ENCODE measurements at places on chromosomes 1 and 21.
A peak's percentile ranks its signal among the peaks of the same experiment; 100 is the strongest.

- DNase-seq = no peak
Observed at GRCh38 chr1:93625582-93626327, 55.9 kb downstream of the BCAR3 start.

GRCh38 chr1:42784946-42785693, at the start of gene TMEM269:
TMEM269 (plus strand) TSS chr1:42784991; CDS start chr1:42789894, 4,903 bp downstream.
- peak; percentile 69 for DNase-seq

DNA sequence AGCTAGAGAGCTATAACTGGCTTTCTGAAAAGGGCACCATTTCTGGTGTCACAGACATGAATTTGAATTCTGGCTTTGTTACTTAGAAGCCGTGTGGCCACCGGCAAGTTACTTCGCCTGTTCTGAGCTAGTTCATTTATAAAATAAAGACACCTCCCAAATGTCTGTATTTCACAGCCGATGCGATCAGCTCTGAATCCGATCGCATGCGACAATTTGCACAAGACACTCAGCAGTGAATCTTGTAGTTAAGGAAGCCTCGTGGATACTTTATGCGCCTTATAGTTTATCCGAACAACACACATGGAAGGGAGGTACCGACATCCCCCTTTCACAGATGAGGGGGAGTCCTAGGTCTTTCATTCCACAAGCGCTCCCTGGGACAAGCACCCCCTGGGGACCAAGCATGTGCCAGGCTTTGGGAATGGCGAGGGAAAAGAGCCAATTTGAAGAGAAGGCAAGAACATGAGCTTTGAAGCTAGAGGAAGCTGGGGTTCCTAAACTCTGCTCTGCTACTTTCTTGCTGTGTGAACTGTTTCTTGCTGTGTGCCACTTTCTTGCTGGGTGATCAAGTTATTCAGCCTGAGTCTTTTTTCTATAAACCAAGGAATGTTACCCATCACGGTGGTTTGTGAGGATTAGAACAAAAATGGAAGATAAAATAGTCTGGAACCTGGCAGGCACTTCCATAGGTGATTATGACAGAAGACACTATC, 3.9 kb downstream of the ID3 start:
- no peak for DNase-seq

- no peak for DNase-seq
Observed at GRCh38 chr1:20666146-20666545, 5.0 kb upstream of the DDOST start.

Data from activated CD8-positive, alpha-beta memory T cell treated with anti-CD3 and anti-CD28 coated beads, Interleukin-2, amount 50 U/mL, for 48 hours (primary cell).